Smooth muscle cell of bladder (primary cell): ENCODE measurements at places on chromosomes 11 and 22. TPM values are rescaled to one million over a fixed set of nuclear protein-coding genes. Genes with fewer than 3 reads are reported as not detected.

The SMIM35 gene
- total RNA-seq: not detected in 2 replicates

The OR6A2 gene
- total RNA-seq: 0.14 and 0.37 TPM in 2 replicates

The SEZ6L gene
- not detected in 2 replicates for total RNA-seq

The PPFIBP2 gene
- total RNA-seq: 6.7 and 7.7 TPM in 2 replicates

The MRTFA gene
- total RNA-seq: 16.8 and 20.9 TPM in 2 replicates

The SCGB2A2 gene
- not detected in 2 replicates for total RNA-seq

The TLCD5 gene
- 5.4 and 7.0 TPM in 2 replicates for total RNA-seq

The FIBIN gene
- total RNA-seq: 51.4 and 136 TPM in 2 replicates

The RBMXL2 gene
- total RNA-seq: not detected in 2 replicates

The COMT gene
- 237 and 344 TPM in 2 replicates for total RNA-seq

The MUC15 gene
- total RNA-seq: not detected in 2 replicates

The DNAJB7 gene
- total RNA-seq: not detected in 2 replicates
